ENCODE measurements at places on chromosomes 7 and 10.

- no peak for DNase-seq
Measured at GRCh38 chr10:95284807-95285206, 6.0 kb downstream of the PDLIM1 start.

GRCh38 chr10:106557951-106558733 lies 606.4 kb downstream of the SORCS1 start:
- no peak for DNase-seq

DNA sequence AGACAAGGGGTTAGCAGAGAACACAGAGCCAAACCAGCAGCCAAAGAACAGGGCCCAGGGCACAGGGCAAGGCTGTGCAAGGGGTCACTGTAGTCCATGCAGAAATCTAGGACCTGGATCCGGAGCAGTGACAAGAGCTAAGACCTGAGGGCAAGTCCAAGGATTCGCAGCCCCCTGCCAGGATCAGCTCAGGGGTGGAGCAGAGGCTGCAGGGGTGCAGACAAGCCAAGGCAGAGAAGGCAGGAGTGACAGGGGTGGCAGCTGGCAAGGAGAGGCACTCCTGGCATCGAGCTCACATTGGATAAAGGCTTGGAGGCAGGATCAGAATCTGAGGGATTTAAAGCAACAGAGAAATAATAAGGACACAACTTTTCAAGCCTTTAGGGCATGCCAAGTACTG lies 80.7 kb upstream of the NANOS1 start:
- DNase-seq = no peak

DNA sequence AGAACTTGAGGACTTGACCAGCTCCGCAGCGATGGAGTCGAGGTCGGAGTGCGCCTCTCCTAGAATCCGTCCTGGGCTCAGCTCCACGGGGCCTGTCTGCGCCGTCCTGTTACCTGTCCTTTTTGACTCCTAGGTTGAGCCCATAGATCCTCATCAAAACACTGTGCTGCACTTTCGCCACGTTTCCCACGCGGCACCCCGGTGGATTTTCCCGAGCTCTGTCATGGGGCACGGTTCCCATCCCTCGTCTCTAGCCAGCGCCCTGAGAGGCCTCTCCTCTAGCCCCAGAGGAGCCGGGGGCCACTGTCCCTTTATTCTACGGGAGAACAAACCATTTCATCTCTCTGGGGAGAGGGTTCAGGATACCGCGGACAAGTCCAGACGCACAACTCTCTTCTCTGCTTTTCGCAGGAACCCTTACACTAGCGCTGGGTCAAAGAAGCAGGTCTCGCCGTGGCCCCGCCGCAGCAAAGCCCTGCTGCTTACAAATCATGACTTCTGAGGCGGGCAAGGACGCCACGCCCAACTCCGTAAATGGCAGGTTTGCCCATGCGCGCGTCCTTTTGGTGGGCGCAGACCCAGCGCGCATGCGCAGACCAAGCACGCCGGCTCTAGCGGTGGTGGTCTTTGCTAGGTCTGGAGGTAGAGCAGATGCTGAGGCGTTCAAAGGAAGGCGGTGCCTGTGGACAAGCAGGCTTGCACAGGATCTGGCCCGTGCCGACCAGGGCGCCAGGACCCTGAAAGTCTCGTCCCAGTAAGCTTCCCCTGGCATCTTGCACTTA lies 10.3 kb upstream of the ANKRD7 start:
- peak; percentile 55 for DNase-seq

GRCh38 chr10:12914111-12914510 lies 87.4 kb downstream of the CCDC3 start:
- DNase-seq = no peak

- DNase-seq = no peak
Measured at GRCh38 chr7:93574269-93574645, 267 bp downstream of the CALCR start.

DNA sequence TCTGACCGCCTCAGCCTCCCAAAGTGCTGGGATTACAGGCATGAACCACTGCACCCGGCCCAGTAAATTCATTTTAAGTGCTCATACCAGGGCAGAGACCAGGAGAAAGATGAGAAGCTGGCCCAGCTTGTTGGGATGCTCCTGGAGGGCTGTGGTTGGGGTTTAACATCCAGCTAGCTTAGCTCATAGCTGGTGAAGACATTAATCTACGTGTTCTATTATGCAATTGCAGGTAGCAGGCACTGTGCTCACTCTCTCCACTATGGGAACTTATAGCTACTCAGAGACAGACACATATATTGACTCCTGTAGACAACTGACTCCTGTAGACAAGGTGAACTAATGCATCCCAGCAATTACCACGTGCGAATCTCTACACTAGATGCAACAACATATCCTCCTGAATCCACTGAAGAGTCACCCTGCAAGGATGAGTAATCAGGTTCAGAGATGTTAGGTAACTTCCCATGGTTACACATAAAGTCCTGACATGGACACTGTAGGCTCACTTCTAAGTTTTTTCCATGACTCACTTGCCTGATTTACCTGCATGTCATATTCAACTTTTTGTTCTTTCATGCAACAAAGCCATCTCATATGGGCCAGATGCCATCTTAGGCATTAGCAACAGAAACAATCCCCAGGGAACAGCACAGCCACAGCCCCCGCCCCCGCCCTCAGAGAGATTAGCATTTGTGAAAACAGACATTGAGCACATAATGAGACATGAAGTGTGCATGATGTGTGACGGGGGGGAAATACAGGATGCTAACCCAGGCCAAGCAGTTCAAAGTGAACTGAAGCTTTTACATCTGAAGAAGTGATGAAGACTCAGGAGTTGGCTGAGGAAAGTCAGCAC lies 37.2 kb downstream of the ERLIN1 start:
- peak; percentile 59 for DNase-seq

- DNase-seq = no peak
Measured at GRCh38 chr10:30435073-30435422, 1.1 kb downstream of the MAP3K8 start.

DNA sequence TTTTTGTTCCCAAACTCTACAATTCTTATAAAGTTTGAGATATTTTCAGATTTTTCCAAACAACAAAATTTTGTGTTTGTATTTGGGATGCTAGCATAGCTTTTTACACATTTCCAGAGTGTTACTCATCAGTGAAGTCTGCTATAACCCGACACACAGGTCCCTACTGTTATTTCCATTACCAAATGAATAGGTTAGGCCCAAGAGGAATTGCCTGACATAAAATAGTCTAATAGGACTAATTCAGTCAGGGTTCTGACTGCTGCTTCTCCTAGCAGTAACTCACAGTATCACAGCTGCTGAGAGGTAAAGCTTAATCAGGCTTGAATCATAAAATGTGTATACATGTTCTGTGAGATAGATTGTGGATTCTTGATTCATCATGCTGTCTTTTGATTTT lies 49.1 kb upstream of the STRIP2 start:
- no peak for DNase-seq

DNA sequence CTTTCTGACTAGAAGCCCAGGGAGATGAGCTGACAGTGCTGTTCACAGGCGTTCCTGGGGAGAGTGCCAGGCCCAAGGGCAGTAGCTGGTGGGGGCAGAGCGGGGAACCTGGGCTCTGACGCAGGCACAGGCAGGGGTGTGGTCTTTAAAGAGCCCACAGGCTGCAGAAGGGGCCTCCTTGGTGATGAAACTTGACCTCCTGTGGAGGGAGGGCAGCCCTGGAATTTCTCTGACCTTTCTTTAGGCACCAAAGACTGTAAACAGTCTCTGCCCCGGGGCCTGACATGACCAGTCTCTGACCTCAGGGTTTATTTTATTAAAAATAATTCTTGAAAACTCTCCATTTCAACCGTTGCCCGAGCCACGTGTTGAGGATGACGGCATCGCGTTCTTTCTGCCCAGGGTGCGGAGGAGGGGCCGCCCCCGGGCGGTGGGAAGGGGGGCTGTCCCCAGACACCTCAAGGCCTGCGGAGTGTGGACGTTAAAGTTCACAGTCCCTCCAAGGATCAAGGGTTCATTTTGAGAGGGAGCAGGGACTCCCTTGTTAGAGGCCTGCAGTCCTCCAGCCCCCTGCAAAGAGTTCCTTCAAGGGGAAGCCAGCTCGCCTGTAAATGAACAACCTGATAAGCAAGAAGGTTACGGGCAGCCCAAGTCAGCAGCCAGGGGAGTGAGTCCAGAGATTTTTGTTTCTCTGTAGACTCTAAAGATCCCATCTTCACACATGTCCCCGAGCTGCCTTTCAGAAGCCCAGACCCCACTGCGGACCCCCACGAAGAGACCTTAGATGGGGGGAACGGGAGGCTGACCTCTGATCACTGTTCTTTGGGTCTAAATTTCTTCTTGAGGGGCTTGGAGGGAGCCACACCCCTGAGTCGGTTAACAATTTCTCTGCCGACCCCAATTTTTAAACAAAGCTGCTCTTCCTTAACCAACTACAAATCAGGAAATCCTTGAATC lies 128.9 kb downstream of the VIPR2 start:
- no peak for DNase-seq

DNA sequence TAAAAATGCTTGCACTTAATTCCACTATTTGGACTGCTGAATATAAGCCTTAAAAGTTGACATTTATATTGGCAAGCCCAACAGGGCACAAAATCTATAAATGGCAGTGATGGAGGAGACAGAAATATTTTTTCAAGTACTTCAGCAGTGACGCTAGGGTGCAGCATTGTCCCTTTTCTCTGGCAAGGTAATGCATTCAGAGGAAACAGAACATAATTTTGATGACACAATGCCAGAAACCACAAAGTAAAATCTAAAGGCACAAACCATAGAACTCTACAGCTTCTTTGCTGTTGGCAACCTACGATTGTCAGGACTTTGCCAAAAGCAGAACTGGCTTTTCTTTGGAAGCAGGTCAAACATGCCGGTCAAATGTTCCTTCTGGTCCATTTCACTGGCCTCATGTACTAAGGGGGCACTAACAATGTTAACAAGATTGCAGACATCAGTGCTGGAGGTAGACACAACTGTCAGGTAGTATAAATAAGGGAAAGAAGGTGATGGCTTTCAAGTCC lies 30.9 kb upstream of the FAM133B start:
- DNase-seq = no peak

DNA sequence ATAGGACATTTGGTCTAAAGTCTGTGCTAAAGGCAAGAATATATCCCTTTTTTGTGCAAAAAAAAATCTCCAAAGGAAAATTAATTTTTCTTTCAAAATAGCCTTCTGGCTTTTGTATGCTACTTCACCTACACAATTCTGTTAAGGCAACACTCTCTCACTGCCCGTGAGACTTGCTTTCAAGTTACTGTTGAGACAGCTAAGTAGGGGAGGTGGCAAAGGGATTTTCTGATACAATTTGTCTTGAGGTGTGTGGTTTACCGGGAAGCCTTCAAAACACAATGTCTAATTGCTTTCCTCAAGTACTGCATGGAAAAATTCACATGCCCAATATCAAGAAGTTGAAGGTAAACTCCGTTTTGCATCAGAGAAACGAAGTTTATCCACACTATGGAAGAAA lies 50.8 kb upstream of the RSU1 start:
- no peak for DNase-seq

DNA sequence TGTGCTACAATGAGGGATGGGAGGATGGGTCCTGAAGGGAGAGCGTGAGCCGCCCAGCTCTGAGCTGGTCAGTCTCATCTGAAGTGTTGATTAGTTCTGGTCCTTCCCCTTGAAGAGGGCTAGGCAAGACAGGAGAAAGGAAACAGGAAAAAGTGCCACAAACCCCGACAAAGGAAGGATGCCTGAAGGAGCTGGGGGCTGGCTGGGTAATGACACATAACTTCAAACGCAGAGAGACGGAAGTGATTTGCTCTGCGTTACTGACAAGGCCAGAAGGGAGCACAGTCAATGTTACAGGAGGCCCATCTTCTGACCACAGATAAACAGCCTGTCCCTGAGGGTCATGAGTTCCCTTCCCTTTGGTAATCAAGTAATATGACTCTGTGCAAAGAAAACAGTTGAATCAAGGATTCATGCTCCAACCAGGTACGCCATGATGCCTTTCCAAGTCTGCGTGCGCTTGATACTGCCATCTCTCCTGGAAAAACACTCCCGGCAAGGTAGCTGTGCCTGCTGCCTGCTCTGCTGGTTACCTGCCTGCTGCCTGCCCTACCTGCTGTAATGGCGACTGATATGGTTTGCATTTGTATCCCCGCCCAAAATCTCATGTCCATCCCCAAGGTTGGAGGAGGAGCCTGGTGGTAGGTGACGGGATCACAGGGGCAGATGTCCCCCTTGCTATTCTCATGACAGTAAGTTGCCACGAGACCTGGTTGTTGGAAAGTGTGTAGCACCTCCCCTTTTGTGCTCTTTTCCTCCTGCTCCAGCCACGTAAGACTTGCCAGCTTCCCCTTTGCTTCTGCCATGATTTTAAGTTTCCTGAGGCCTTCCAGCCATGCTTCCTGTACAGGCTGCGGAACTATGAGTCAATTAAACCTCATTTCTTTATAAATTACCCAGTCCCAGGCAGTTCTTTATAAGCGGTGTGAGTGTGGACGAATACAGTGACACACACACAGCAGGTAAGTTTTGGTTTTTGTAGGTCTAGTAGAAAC lies 57.9 kb downstream of the GRB10 start:
- no peak for DNase-seq
